Dermis microvascular lymphatic vessel endothelial cell (primary cell): ENCODE measurements at places on chromosomes 2 and 18. TPM values are rescaled to one million over a fixed set of nuclear protein-coding genes. Genes with fewer than 3 reads are reported as not detected.
A peak's percentile ranks its signal among the peaks of the same experiment; 100 is the strongest.

Gene DUSP19
- 2.1 and 2.4 TPM in 2 replicates for total RNA-seq

DNA sequence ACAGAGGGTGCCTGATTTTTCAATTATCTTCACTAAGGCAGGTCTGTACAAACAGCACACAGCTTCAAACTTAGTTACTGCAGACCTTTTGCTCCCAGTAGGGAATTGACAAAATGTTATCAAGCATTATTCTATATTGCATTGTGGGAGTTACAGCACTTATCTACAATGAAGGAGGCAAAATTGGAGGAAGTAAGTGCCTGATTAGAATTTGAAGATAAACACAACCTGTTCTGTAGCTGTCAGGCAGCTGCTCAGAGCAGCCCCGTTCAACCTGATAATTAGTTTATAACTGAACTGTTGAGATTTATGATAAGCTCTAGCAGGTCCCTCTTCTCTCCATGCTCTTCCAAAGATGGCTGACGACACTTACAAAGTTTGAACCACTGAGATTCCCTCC is 364.4 kb upstream of the CYRIA start:
- DNase-seq, result no peak

Gene CTLA4
- total RNA-seq, result 0.26 and 1.3 TPM in 2 replicates

Gene TTC32
- 6.3 and 8.7 TPM in 2 replicates for total RNA-seq

Gene SP3
- 71.2 and 81.3 TPM in 2 replicates for total RNA-seq

Gene RNF138
- 38.6 and 38.9 TPM in 2 replicates for total RNA-seq

GRCh38 chr2:198587240-198587639 is 782.8 kb downstream of the PLCL1 start:
- DNase-seq, result no peak

GRCh38 chr2:217787160-217787877 is 215.5 kb downstream of the TNS1 start:
- no peak for DNase-seq

- no peak for DNase-seq
Measured at GRCh38 chr18:38790303-38790702, 1224.7 kb upstream of the CELF4 start.

- no peak for DNase-seq
Measured at GRCh38 chr18:512957-513356, 12.5 kb upstream of the COLEC12 start.

DNA sequence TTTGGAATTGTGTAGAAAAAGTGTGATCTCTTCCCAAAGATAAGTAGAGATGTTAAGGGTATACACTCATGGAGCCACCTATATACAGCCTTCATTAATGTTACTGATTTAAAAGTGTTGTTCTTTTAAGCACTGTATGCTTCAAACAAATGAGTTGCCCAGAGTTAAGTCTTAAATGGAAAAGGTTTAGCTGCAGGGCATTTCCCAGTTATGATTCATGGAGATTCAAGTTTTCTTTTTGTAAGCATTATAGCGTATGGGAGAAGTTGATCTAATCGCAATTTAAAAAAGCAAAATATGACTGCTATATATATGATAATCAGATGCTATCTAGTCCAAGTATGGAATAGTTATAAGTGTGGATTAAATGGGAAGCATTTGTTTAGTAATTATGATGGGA is 4.8 kb downstream of the PDK1 start:
- no peak for DNase-seq

DNA sequence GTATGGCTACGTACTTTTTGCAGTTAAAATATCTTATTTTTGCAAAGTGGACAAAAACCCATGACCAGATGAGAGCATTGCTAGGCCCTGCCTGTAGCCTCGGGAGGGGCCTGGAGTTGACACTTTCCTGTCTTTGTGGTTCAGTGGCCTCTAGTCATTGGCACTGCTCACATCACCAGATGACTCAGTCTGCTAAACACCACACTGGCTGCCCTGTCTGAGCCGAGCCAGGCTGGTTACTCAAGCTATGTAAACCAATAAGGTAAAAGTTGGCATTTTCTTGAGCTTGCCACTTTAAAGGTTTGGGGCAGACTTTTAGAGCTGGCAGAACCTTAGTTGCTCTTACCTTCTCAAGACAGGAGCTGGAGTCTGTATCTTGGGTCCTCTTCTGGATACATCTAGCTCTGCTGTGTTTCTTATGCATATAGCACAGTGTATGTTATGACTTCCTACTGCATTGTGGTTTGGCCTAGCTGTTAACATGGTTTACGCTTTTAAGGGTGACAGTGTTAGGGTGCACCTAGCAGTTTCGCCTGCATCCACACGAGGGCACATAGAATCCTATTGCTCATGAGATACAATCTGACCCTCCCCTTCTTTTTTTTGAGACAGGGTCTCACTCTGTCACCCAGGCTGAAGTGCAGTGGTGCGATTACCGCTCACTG is 76.4 kb downstream of the AP1S3 start:
- peak; percentile 94 for DNase-seq

Gene KDSR
- total RNA-seq, result 11.3 and 20.7 TPM in 2 replicates

Gene INHBB
- total RNA-seq, result 20.4 and 35.3 TPM in 2 replicates

- peak; percentile 92 for DNase-seq
Measured at GRCh38 chr2:233387667-233388528, 33.6 kb downstream of the DGKD start.

Gene SOX11
- not detected in 2 replicates for total RNA-seq

GRCh38 chr2:163081754-163082153 is 243.2 kb upstream of the KCNH7 start:
- DNase-seq, result no peak

DNA sequence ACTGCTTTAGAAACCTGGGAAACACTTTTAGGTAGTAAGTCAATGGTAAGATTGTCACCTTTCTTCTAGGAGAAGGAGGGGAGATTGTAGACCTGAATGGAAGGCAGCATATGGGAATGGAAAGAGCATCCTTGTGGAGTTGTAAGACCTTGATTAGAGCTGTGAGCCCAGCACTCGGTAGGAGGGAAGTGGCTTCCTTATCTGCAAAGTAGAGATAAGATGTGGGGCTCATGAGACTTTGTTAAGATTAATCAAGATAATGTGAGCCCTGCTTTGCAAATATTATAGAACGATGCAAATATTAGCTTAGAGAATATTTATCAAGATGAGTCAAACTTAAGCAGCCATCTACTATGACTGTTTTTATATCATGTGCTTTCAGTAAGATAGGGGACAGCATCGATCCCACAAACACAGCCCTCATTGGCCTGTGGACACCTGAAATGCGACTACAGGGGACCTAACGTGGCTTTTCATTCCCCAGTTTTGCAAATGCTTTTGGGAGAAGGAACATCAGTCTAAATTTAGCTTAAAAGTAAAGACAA is 243.7 kb downstream of the LTBP1 start:
- no peak for DNase-seq

GRCh38 chr18:26448714-26449159 is 99.6 kb downstream of the KCTD1 start:
- DNase-seq, result no peak

- no peak for DNase-seq
Measured at GRCh38 chr2:126219081-126219480, 436.9 kb upstream of the GYPC start.

DNA sequence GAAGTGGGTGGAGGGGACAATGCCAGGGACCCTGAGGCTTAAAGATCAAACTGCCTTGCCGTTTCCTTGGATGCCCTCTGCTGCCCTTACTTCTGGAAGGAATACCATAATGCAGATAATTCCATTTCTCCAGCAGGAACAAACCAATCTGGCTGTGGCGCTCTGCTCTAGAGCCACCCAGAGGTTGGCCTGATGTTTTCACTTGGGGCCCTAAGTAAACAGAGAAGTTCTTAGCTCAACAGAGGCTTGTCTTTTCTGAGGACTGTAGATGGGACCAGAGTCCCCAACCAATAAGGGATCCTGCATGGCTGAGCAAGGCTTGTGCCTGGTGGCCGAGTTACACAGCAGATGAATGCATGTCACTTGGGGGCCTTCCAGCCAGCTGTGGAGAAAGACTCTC is 230.2 kb downstream of the ZBTB7C start:
- no peak for DNase-seq

GRCh38 chr2:216607277-216607560 is 26.0 kb upstream of the IGFBP2 start:
- no peak for DNase-seq

- peak; percentile 1 for DNase-seq
Measured at GRCh38 chr2:68653538-68653982, 10.2 kb downstream of the PROKR1 start.

GRCh38 chr2:216116418-216116817 is 7.3 kb downstream of the XRCC5 start:
- no peak for DNase-seq

- no peak for DNase-seq
Measured at GRCh38 chr2:45821558-45822271, 170.2 kb downstream of the PRKCE start.

Gene SNTG2
- total RNA-seq, result 0.38 TPM in 1 of 2 replicates, not detected in the other

GRCh38 chr2:60523963-60524362 is 29.5 kb downstream of the BCL11A start:
- DNase-seq, result no peak

- DNase-seq, result peak; percentile 19
Measured at GRCh38 chr2:178273787-178274360, 79.6 kb downstream of the OSBPL6 start.

DNA sequence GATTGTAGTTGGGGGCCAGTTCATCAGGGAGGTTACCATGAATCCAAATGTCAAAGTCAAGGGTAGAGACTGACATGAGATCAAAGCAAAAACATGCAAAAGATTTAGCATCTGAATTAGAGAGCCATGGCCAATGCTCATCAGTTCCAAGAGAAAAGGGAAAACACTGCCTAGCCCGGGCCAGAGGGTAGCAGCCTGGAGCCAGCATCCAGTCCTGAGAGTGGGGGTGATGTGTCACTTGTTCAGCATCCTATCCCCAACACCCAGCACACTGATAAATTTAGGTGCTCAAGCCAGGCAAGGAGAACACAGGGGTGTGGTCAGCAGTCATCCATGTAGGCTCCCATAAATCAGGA is 76.9 kb upstream of the PPP1CB start:
- DNase-seq, result no peak

- DNase-seq, result no peak
Measured at GRCh38 chr2:31083234-31083993, 54.8 kb downstream of the GALNT14 start.

DNA sequence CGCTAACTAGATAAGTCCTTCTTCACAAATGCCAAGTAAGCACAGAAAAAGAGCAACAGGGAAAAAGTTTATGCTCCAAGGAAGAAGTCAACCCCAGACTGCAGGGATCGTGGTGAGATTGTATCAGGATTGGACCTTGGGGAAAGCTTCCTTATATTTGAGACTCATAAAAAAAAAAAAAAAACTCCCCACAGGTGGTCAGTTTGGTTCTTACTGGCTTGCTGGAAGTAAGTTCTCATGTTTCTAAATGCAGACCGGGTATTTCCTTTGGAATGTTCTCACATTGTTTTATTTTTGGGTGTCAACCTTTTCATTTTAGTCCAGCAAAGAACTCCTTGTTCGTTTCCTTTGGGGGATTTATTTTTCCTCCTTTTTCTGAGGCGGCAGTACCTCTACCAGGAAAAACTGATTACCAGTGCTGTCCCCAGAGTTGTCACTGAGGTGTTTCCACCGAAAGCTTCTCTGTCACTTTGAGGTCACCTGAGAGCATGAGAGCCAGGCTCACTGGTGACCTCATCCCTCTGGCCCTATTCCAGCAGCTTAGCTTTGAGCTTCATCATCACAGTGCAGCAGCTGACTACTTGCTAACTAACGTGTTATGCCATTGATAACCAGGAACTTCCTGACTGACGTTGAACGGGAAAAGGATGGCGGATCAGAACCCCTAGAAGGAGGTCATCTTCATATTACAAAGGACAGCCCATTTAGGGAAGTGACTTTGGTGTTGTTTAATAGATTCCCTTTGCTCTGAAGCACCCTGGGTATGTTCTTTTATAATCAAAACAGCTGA is 16.8 kb upstream of the ATP8B1 start:
- peak; percentile 99 for DNase-seq

Gene PEX13
- 37.9 and 41.1 TPM in 2 replicates for total RNA-seq

Gene NAT8
- not detected in 2 replicates for total RNA-seq

- no peak for DNase-seq
Measured at GRCh38 chr2:137939026-137939425, 25.2 kb upstream of the HNMT start.

Gene NOSTRIN
- total RNA-seq, result 2.5 and 2.8 TPM in 2 replicates

Gene ASPRV1
- under 0.01 and 0.25 TPM in 2 replicates for total RNA-seq

Gene LRATD1
- total RNA-seq, result 3.6 and 7.2 TPM in 2 replicates

- no peak for DNase-seq
Measured at GRCh38 chr2:202754936-202755335, 116.6 kb downstream of the ICA1L start.

Gene TDRD15
- total RNA-seq, result not detected in 2 replicates
